Stimulated activated CD8-positive, alpha-beta memory T cell treated with anti-CD3 and anti-CD28 coated beads, Interleukin-15, amount 100 ng/mL, for 48 hours (primary cell): ENCODE measurements at places on chromosomes 12 and 14.

DNA sequence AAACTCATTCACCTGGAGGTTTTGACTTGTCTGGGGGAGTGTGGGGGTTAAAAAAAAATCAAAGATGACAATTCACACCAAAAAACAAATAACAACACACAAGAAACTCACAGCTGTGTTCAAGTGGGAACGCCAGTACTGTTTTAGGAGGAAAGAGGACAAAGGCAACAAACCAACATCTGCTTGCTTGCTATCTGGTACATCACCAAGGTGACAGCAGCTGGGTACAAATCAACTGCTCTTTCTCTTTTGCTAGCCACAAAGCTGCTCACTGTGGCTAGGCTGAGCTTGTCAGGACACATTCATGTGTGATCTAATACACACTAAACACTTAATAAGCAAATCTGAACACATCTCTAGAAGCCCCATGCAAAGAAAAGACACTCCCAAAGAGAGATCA is 128.0 kb upstream of the RAP1B start:
- DNase-seq = peak; percentile 18

- DNase-seq = no peak
Observed at GRCh38 chr12:10388624-10389413, 1.0 kb downstream of the KLRK1 start.

- DNase-seq = no peak
Observed at GRCh38 chr14:71187633-71188356, 280.5 kb downstream of the PCNX1 start.

DNA sequence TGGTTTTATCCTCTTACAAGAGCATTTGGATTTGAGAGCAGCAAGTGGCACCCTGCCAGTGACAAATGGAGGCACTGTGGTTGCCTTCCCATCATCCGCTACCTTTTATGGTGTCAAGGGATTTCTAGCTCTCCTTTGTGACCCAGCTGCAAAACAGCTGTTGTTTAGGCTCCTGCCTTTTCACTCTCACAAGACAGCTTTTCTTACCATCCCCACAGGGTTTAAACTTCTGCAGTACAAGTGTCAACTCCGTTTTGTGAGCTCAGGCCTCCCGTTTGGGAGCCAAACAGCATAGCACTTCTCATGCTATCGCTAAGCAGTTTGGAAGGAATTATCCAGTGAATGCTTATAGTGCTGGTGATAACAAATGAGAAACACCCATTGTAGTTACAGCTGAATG is 331.4 kb downstream of the TMTC2 start:
- DNase-seq = no peak

DNA sequence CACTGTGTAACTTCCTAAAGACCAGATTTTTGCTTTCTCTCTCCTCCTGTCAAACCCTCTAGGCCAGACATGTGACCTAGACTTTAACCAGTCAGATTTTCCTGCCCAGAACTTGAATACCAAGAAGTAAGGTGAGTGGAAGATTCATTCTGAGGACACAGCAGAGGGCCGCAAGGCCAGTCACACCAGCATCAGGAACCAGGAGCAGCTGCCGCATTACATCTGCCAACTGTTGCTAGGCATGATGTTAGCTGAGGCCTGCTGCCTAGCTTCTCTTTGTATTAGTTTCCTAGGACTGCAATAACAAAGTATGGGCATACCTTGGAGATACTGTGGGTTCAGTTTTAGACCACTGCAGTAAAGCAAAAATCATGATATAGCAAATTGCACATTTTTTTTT is 101.9 kb upstream of the BMP4 start:
- DNase-seq = no peak

DNA sequence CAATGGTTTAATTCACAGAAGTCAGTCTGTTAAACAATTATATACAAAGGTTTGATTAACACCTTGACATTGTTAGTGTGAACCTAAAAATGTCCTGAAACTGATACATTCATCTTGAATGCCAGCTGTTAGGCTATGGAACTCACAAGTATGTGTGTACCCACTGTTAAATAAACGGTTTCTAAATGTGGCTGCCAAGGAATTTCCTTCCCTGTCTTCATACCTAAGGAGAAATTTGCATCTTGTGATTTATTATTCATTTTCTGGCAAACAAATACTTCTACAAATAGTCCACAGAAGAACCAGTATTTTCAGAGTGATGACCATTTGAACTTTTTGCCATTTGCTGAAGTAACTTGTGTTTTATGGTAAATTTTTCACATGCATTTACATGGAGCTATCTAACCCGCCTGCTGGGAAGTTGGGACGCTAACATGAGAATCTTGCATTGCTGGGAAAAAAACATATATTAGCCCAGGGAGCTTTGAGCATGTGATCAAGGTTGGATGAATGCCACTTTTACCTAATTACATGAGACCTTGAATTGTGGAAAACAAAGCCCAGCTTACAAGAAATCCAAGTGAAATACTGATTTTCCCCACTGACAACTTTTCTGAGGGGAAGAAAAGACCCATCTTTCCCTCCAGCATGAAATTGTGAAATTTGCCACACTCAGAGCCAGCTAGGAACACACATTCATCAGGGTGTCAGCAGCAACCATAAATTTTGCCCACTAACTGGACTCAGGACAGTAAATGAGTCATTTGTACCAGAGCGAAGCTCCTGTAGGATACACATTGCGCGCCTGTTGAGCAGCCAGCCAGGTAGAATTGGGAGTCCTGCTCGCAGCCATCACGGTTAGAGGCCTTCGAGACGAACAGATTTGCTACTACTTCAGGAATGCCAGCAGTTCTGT is 118.0 kb downstream of the KICS2 start:
- DNase-seq = no peak

DNA sequence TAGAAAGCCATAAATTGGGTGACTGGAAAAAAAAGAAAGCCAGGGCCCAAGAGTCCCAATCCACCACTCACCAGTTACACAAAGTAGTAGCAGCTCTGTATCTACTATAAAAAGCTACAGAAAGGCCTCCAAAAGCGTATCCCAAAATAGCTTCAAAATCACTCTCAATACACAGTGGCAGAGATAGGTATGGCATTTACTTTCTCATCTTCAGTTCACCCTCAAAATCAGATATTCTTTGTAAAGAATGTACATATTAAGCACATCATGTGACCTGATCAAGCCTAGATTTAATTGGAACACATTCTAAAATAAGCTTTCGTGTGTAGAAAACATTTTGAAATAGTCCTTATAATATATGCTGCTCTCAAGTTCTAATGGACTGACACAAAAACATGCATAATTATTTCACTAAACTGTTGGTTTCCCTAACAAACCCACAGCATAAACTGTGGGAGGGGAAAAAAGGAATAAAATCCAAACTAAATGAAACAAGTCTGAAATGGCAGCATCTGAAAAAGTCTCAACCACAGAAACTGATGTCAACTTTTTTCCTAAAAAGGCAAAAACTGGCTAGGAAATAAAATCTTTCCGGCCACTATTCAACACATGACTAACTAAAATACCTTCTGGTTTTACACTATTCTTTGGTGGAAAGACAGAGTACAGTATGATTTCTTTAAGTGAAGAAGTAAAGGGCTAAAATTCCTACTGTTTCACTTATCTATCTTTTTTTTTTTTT is 25.9 kb downstream of the UBE2N start:
- DNase-seq = no peak

GRCh38 chr12:131735476-131736445 is 24.9 kb downstream of the SFSWAP start:
- no peak for DNase-seq

- no peak for DNase-seq
Observed at GRCh38 chr12:94182986-94183707, 34.8 kb downstream of the PLXNC1 start.

DNA sequence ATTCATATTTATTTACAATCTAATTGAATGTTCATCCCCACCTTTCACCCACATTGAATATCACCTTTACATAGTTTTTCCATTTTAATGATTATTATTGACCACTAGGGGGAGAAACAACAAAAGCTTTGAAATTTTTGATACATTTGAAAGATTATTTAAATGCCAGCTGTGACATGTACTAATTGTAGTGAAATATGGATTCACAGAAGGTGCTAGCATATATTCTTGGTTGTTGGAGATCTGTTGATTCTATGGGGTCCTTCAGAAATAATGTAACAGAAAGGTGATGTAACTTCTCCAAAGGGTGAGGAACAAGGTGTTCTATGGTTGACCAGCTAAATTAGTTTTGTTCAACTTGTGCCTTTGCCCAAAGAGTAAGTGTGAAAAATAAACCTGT is 22.4 kb upstream of the GPR33 start:
- no peak for DNase-seq

DNA sequence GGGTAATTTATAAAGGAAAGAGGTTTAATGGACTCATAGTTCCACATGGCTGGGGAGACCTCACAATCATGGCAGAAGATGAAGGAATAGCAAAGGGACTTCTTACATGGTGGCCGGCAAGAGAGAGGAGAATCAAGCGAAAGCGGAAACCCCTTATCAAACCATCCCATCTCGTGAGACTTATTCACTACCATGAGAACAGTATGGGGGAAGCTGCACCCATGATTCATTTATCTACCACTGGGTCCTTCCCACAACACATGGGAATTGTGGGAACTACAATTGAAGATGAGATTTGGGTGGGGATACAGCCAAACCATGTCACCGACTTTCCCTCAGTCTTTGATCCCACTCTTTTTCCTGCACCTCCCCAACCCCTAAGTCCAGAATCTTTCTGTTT is 12.6 kb upstream of the CTDSP2 start:
- DNase-seq = no peak

DNA sequence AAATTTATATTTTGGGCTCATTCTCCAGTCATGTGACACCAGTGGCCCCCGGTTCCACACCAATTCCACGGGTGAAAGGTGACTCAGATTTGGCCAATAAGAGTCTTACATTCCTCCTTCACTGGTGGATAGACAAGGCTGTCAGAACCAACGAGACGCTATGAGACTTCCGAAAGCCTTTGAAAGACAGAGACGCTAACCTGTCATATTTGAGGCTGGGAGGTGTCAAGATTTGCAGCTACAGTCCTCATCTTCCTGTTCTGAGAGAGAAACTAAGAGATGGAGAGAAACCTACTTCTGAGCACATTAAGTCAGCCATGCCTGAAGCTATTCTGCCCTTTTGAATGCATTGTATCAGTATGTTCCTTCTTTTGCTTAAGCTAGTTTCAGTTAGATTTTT is 171.2 kb downstream of the FLRT2 start:
- DNase-seq = no peak

DNA sequence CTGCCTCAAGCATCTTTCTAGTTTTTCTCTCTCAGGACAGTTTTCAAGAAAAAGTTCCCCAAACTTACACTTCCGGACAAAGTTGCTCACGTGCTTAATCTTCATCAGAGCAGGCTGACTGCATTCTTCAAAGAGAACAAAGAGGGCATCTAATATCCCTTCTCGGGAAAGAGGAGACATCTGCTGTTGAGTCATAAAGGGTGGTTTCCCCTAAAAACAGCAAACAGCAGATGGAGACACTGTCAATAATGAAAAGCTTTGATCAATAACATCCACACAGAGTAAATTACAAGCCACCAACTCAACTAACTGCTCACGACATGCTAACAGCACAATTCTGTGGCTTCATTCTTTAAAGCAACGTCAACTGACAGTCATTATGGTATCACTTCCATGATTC is 8.1 kb downstream of the CIT start:
- DNase-seq = no peak

DNA sequence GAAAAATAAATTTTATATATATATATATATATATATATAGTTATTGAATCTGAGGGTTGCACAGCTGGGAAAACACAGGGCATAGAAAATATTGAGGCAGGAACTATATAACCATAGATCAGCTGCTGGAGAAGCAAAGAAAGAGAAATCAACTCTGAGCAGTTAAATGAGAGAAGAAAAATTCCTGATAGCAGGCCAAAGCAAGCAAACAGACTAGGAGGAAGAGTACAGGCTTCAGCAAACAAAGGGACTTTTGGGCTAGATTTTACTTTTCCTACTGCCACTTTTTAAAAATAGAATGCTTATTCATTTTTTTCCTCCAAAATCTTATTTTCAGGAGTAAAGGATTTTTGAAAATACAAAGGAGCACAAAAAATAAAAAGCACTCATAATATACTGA is 216.0 kb upstream of the PRKD1 start:
- DNase-seq = no peak

DNA sequence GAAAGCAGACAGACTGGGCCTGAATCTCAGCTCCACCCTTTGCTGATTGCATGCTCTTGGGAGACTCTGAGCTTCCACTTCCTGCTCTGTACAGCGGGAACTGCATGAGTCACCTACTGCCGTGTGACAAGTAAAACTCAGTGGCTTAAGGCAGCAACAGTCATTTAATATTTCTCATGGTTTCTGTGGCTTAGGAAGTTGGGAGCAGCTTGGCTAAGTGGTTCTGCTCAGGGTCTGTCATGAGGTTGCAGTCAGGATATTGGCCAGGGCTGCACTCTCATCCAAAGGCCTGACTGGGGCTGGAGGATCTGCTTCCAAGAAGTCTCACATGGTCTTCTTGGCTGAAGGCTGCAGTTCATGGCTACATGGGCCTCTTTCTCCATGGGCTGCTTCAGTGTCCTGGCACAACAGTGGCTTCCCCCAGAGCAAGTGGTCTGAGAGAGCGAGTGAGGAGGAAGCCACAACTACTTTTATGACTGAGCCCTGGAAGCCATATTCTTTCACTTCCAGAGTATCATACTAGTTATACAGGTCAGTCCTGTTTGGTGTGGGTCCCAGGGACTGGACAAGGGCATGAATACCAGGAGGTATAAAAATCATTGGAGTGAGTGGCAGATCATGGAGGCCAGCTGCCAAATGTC is 49.7 kb downstream of the FAM222A start:
- no peak for DNase-seq

DNA sequence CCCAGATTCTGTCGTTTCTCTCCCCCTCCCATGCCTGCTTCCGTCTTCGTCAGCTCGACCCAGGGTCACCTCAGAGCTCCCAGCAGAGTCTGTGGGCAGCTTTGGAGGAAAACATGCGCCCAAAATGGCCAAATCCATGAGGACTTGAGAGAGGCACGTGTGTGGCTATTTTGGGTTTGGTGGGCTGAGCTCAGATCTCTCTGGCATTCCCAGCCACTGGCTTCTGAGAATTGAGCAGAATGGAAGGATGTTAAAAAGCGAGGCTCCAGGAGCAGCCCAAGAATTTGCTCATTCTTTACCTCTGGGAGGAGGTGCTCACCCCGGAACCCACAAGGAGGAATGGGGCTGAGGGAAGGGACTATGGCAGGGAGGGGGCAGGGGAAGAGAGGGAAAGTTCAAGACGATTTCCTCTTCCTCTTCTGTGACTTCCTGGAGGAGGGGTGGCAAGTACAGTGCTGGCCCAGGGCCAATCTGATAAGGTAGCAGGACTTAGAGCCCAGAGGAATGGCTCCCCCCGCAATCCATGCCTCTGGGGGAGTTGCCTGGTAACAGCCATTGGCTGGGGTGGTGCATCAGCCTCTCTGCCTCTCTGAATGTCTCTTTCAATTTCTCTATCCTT is 20.1 kb downstream of the TSPAN9 start:
- DNase-seq = no peak

DNA sequence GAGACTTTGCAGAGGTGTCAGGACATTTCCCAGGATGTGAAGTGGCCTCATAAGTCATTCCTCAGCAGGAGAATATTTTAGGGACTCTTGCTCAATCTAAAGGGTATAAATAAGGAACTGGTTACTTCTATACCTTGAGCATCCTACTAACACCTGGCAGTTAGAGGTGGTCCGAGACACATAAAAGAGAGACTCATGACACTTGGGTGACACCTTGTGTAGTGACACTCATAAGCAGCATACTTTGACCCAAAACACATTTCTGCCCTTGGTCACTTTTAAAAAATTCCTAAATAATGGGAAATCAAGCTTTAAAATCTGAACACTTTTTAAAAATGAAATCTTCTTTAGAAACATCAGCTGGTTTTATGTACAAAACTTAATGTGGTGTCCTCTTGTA is 118.4 kb downstream of the KCNMB4 start:
- no peak for DNase-seq

- DNase-seq = peak; percentile 26
Observed at GRCh38 chr12:57604454-57604991, at the start of gene DTX3. Gene DTX3 (plus strand): TSS chr12:57604824. CDS start chr12:57606518, 1,694 bp downstream.
